ENCODE measurements at places on chromosomes 1 and 21.
A peak's percentile ranks its signal among the peaks of the same experiment; 100 is the strongest.

GRCh38 chr21:30714946-30715345 lies 3.6 kb downstream of the KRTAP21-3 start:
- DNase-seq, result no peak

DNA sequence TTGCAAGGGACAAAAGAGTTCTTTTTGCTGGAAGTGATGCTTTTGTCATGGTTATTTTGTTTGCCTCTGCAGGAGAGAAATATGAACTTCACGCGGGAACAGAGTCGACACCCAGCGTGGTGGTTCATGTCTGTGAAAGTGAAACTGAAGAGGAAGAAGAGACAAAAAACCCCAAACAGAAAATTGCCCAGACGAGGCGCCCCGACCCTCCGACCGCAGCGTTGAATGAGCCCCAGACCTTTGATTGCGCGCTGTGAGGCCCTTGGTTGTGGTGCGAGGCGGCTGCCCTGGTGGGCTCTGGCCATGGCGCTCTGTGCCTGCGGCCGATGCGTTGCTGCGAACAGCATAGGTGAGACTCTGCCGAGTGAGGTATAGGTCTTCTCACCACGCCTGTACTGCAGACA lies 20.9 kb upstream of the NCMAP start:
- no peak for DNase-seq

GRCh38 chr1:171754353-171754705 lies 12.5 kb upstream of the VAMP4 start:
- peak; percentile 86 for DNase-seq

GRCh38 chr1:7229186-7229585 lies 443.9 kb downstream of the CAMTA1 start:
- no peak for DNase-seq

GRCh38 chr1:230979952-230980351 lies 1.1 kb downstream of the ARV1 start:
- no peak for DNase-seq
